Hematopoietic multipotent progenitor cell treated with erythropoietin and hydrocortisone succinate and interleukin-3 and kit ligand, for 15 days (in vitro differentiated cells): ENCODE measurements at places on chromosomes 7 and 10.

- no peak for DNase-seq
Observed at GRCh38 chr10:119516381-119517234, 25.9 kb downstream of the RGS10 start.

- DNase-seq = no peak
Observed at GRCh38 chr7:136857573-136857972, 10.9 kb upstream of the CHRM2 start.

DNA sequence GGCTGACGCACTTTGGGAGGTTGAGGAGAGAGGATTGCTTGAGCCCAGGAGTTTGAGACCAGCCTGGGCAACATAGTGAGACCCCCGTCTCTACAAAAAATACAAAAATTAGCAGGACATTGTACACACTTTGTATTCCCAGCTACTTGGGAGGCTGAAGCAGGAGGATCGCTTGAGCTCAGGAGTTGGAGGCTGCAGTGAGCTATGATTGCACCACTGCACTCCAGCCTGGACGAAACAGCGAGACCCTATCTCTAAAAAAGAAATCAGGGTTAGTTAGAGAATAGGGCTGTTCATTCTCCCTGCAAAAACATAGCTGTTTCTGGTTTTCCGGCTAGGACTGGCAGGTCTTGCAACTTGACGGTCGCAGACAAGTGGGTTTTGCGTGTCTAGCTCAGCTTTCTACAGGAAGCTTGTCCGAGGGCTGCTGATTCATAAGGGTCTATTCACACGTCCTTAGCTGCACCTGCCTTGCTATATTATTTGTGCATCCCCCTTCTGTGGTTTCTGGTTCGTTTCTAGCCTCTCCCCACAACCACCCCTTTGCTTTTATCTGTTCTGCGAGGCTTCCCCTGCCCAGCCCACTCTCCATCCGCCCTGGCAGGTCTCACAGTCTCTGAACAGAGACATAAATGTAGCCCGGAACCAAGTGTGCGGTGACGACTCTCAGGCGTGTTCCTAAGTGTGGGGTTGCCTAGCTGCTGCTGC is 10.7 kb downstream of the AMZ1 start:
- no peak for DNase-seq

- DNase-seq = no peak
Observed at GRCh38 chr10:91210435-91210834, 10.0 kb upstream of the PCGF5 start.

GRCh38 chr10:70106958-70107791 is 25.4 kb downstream of the AIFM2 start:
- DNase-seq = peak; percentile 10

DNA sequence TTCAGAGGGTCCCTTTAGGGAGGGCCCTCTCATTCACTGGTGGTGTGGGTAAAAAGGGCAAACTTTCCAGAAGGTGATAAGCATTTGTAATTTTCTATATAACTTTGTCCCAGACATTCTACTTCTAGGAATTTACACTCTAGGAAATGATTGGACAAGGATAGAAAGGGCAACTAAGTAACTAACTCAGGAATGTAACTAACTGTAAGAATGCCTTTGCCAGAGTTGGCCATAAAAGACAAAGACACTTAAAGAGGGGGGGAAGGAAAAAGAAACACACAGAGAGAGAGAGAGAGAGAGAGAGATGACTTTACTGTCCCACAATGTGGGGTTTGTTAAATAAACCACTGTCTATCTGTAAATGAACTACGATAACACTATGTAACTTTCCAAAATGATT is 38.5 kb upstream of the ITPRID1 start:
- DNase-seq = no peak

GRCh38 chr7:74293577-74293908 is 4.3 kb downstream of the CLIP2 start:
- DNase-seq = no peak

DNA sequence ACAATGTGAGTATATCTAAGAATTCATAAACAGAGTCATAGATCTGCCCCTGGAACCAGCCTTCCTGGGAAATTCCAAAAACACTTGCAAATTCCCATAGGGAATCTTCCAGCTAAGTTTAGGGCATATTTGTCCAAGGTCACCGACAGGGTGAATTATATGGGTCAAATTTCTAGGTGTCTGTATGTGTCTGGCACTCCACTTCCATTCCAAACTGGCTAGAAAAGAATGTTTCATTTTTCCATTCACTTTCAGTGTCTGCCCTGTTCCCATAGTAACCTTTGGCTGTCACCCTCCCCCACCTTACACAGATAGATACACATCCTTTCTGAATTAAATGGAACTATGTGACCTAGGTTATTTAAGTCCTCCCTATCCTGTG is 230.9 kb downstream of the CREB5 start:
- DNase-seq = no peak

- DNase-seq = no peak
Observed at GRCh38 chr10:3310016-3310784, 137.6 kb upstream of the PITRM1 start.

- no peak for DNase-seq
Observed at GRCh38 chr7:103695521-103695920, 249.5 kb upstream of the SLC26A5 start.

GRCh38 chr7:34036972-34037792 is 131.8 kb downstream of the BMPER start:
- DNase-seq = no peak

- no peak for DNase-seq
Observed at GRCh38 chr10:8393531-8393930, 339.0 kb downstream of the GATA3 start.

GRCh38 chr7:43485580-43485979 is 97.3 kb upstream of the STK17A start:
- no peak for DNase-seq

- no peak for DNase-seq
Observed at GRCh38 chr7:129908181-129908580, 44.6 kb downstream of the UBE2H start.

GRCh38 chr10:71279590-71280170 is 39.4 kb upstream of the SLC29A3 start:
- no peak for DNase-seq

- no peak for DNase-seq
Observed at GRCh38 chr7:128217967-128218652, 23.0 kb upstream of the LEP start.

DNA sequence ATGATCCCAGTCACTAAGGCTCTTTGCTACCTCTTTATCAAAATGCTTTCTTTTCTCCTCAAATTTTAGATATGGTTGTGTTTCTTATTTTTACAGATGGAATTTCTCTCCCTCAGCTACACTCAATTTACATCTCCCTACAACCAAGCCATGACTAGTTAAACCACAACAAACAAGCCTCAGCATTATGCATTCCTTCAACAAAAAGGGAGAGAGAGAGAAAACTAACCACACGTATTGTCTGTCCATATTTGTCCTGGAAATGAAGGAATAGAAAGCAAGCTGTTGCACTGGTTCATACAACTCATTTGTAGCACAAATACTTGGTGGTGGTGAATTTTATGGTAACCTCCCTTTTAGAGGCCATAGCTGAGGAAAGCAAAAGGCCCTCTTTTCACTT is 286.4 kb downstream of the AHR start:
- DNase-seq = no peak

DNA sequence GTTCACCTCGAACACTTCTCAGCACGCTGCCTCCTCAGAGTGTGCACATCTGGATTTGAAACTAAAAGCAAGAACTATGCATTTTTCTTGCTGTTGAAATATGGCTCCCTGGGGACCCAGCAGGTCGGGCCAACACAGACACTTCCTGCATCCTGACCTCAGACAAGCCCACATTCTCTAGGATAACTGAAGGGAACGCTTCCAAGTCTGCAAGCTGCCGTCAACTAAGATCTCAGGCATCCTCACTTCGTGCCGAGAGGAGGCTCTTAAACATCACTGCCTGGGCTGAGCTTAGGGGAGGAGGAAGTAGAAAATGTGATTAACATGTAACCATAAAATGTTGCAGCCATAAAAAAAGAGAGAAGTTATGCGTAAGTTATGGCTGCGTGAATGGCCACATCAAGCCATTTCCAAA is 65.5 kb downstream of the PYROXD2 start:
- DNase-seq = no peak

DNA sequence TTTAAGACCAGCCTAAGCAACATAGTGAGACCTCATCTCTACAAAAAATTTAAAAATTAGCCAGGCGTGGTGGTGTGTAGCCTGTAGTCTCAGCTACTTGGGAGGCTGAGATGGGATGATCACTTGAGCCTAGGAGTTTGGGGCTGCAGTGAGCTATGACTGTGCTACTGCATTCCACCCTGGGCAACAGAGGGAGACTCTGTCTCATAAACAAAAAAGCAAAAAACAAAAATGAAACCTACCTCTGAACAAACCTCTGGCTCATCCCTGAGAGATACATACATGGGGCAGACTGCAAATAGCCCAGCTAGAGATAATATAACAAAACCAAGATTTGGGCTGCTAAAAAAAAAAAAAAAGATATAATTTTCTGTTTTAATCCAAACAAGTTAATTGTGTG is 19.5 kb downstream of the C10orf67 start:
- DNase-seq = no peak

DNA sequence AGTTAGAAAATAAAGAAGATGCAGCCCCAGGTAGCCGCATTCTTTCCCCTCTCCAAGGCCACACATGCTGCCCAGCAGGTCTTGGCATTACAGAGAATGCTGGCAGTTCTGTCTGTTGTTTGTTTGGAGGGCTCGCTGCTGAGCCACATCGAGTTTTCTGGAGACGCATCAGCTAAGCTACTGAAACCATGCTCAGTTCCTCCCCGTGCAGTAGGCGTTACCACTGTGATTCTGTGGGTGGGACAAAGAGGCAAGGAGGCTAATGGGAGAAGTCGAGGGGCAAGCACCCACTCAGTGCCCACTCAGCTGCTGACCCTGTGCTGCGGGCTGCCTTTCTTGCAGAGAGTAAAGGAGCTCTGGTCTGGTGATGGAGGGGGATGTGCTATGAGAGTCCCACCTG is 15.5 kb upstream of the GTPBP4 start:
- DNase-seq = no peak

- peak; percentile 47 for DNase-seq
Observed at GRCh38 chr10:25080880-25081581, 64.6 kb downstream of the THNSL1 start.

GRCh38 chr10:88883448-88883809 is 3.4 kb downstream of the STAMBPL1 start:
- no peak for DNase-seq

DNA sequence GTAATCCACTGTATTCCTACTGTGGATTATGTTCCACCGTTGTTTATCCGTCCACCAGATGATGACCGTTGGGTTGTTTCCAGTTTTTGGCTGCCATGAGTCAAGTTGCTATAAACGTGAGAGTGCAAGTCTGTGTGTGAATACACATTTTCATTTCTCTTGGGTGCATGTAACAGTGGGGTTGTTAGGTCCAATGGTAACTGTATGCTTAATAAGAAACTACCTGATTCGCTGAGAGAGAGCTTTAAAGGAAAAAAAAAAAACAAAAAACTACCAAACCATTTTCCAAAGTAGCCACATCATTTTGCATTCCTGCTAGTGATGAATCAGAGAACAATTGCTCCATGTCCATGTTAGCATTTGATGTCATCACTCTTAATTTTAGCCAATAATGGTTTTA is 15.9 kb downstream of the UBN2 start:
- no peak for DNase-seq

GRCh38 chr7:97418312-97418711 is 300.8 kb downstream of the SDHAF3 start:
- DNase-seq = no peak

DNA sequence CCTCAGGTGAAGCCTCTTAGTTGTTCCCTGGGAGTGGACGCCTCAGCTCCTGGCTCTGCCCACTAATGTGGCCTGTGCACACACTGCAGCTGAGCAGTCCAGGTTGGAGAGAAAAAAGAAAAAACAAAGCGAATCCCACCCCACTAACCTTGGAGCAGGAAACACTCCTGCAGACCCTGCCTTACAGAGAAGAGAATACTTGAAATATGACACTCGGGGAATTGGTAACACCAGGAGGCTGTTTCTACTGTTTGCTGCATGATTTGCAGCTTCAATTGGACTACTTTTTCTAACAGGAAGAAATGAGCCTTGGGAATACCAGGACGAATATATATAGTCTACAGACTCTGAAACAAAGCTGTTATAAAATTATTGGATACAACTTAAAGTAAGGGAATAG is 22.2 kb downstream of the CDHR3 start:
- no peak for DNase-seq

DNA sequence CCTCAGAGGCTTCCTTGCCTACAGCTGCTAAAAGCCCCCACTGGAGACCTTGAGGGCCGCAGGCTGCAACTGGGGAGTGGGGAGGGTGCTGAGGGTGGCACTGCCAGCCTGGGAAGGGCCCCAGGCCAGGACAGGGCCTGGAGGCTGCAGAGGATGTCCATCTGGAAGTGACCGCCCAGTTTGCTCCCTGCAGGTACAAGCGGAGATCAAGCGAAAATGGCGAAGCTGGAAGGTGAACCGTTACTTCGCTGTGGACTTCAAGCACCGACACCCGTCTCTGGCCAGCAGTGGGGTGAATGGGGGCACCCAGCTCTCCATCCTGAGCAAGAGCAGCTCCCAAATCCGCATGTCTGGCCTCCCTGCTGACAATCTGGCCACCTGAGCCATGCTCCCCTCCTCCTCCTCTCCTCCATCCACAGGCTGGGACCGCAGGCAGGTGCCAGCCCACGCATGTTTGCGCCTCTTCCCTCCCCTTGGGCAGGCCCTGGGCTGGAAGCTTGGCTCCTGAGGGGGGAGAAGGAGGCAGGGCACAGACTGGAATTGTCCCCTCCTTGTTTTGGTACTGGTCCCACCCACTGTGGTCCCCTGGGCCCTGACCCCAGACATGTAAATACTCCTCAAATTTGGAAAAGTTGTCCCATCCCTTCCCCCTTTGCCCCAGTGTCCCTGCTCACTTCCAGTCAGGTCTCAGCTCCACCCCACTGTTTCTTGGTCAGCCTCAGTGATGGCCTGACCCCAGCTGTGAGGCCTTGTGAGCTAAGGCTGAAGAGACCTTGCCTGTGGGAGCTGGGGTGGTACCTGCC is 54.4 kb downstream of the ADCYAP1R1 start:
- no peak for DNase-seq

DNA sequence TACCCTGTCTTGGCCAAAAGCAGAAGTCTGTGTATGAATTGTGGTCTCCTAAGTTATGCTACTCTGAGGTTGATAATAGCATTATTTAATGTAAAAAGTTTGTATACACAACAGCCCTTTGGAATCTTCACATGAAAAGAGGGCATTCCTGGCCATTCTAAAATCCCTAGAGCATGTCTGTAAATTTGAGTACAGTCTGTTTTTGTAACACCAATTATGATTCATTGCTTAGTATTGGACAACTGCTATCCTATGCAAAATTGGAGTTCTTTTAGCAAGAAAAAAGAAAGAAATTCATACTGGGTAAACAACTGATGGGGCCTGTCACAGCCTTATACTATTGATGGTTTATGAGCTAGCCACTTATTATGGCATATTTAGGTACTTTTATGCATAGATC is 10.2 kb downstream of the CUTC start:
- DNase-seq = no peak

DNA sequence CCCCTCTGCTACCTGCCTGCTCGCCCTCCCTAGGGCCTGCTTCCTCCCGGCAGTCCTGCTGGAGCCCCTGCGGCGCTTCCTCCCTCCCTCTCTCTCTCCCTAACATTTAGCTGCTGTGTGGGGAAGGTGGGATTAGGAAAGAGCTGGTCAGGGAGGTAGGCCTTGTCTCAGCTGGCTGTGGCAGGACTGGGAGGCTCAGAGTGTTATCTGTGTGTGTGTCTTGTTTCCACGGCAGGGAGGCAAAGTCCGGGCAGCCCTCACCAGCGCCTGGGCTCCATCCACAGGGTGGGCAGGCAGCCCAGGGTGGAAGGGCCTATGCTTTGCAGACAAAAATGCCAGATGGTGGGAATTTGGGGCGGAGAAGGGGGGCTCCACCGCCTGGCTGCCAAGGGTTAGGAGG is 105.7 kb downstream of the RPS24 start:
- no peak for DNase-seq

- no peak for DNase-seq
Observed at GRCh38 chr7:69739190-69739589, 140.9 kb downstream of the AUTS2 start.
